ENCODE measurements at places on chromosomes 3 and 15.

GRCh38 chr15:42035435-42035761 lies 14.6 kb upstream of the PLA2G4E start:
- DNase-seq = no peak

GRCh38 chr3:197485143-197485542 lies 70.6 kb downstream of the BDH1 start:
- DNase-seq = no peak

DNA sequence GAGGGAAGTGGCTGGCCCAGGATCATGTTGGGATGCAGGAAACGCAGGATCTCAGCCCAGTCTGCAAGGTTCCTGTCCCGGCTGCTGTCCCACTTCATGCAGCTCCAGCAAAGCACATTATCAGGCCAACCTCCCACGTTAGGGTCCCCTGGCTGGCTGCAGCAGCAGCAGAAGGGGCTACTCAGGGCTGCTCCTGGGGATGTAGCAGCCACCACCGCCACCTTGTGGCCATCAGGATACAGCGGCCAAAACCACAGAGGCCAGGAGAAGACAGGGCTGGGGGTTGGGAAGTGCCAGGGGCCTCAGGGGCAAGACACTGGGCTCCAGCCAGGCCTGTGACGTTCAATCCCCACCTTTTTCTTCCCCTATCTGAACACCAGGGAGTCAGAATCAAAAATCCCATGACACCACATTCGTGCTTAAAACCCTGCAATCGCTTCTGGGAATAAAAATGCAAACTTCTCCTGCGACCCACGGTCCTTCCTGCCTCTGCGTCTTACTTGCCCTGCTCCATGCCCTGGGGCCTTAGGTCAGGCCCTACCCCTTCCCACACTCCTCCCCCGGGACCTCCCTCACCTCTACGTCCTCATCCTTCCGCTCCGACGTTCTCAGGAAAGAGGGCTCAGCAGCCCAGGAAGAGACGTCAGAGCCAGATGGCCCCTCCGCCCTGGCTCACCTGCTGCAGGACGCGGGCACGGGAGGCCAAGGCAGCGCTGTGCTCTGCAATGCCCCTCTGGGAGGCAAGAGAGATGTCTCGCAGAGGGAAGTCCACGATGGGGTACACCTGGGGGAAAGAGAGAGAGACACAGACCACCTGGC lies 21.5 kb downstream of the SSUH2 start:
- peak; percentile 28 for DNase-seq

DNA sequence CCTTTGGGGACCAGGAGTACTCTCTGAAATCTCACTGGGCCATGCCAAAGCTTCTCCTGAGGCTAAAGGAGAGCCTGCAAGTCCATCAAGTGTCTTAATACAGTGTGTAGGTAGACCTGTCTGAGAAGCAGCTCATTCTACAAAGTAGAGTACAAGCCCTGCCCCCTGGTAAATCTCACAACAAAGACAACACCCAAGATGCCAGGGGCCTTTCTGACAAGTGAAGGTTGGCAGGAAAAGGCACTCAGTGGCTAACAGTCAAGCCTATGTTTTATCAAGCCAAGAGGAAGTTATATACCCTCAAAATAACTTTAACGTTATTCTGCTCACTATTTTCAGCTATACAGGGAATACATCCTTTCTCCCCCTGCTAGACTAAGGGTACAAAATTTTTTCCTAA lies 58.3 kb downstream of the NMNAT3 start:
- DNase-seq = no peak

DNA sequence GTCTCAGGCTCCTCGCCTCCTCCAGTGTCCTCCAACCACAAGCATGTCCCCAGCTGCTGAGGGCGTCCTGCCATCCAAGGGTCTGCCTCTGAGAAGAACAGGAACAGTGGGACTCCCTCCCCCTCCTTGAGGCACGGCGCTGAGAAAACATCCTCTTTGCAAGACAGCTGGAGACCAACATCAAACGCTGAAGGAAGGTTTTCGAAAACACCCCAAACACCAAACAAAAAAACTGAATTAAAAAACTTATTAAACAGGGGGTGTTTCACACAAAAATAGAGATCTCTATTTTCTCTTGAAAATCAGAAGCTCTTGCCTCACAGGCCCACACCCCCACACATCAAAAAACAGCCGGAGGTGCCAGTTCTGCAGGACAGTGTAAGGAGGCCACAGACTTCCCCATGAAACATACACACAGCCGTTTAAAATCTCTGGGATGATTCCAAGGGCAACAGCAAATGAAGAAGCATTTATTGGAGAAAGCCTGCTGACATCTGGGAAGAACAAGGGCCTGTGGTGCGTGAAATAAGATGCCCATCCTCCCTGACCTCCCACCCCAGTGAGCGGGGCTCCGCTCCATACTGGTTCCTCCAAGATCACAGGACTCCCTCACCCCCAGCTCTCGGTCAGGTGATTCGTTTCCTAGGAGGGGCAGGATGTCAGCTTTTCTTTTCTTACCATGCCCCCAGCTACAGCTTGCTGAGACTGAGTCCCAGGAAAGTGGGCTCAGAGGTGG lies 71.3 kb downstream of the NUP210 start:
- no peak for DNase-seq
